Caco-2 (cell line): ENCODE measurements at places on chromosomes 1 and 21.

- DNase-seq, result no peak
These were observed 9.8 kb upstream of the IPO9 start for GRCh38 chr1:201818971-201819750.

DNA sequence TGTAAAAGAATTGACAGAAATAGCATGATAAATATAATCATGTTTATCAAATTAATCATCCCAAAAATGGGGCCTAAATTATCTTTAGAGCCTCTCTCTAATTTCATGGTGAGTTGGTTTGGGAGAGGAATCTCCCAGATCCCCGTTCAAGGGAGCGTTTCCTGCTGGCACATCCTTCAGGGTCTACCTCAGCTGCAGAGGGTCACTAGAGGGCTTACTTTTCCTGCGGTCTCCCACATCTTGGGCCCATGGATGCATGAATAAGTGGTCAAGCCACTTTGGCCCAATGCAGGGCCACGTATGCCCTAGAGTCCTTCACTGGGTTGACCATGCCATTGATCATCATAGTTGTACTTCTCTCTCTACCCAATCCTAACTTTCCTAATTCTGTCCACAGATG is 164.1 kb downstream of the USP25 start:
- no peak for DNase-seq

GRCh38 chr1:70143048-70143659 is 62.2 kb downstream of the LRRC40 start:
- no peak for DNase-seq

GRCh38 chr1:104856091-104856490 is 1106.4 kb downstream of the AMY1C start:
- no peak for DNase-seq

- no peak for DNase-seq
These were observed 8.4 kb upstream of the IL12RB2 start for GRCh38 chr1:67299296-67299695.

GRCh38 chr1:232667094-232667777 is 37.3 kb upstream of the SIPA1L2 start:
- DNase-seq, result no peak

DNA sequence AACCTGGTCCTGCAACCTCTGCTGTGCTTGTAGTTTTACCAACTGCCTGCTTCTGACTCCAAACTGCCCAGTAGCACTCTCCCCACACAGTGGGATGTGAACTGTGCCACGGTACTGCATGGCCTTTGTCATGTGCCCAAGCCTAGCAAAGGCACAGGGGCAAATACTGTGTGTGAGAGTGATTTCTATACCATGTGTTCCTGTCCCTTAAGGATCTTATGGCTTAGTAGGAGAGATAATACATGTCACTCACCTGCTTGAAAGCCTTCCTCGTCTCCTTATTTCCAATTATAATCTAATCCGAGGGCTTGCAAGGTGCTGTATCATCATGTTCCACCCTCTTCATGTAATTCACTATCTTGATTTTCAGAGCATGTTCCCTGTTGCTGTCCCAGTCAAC is 51.3 kb downstream of the UBE4B start:
- no peak for DNase-seq

DNA sequence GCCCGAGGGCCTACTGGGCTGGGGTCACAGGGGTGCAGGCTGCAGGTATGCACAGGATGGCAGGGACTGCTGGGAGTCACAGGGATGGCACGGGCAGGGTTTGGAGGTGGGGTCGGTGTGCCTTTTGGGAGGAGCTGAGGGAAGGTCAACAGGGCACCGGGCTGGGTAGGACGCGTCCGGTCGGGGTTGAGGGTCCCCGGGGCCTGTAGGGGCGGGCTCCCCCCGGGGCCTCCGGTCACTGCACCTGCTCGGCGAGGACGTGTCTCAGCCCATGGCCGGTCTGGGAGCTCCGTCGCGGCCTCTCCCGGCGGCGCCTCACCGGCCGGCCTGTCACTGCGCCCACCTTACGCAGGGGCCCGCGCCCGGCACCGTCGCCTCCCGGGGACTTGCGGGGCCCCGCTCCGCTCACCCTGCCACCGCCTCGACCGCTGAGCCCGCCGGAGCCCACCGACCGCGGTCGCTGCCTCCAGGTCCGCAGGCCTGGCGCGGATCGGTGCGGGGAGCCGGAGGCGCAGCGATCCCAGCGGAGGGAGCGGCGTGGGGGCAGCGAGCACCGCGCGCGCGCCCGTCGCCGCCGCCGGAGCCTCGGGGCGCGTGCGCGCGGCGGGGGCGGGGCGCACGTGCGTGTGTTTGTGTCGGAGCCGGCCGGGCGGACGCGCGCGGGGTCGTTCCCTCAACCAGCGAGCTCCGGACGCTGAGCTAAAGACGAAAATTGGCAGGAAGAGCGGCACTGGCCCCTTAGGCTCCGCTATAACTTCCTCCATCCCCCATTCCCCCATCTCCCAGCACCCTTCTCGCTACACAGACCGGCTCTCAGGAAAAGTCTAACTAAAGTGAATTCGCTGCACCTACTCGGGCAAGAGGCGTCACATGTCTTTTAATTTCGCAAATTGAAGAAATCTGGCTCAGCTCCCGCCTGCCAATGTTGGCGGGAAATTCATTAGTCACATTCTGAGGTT is at the start of gene AMIGO1:
TSS of gene AMIGO1 (minus strand) at position 552 of the 959 bp plus-strand sequence. CDS start 815 bp downstream, outside the sequence.
- DNase-seq, result no peak

GRCh38 chr1:10776190-10776905 is 20.1 kb downstream of the CASZ1 start:
- DNase-seq, result no peak

- no peak for DNase-seq
These were observed 22.1 kb upstream of the NPHP4 start for GRCh38 chr1:6014130-6014999.

DNA sequence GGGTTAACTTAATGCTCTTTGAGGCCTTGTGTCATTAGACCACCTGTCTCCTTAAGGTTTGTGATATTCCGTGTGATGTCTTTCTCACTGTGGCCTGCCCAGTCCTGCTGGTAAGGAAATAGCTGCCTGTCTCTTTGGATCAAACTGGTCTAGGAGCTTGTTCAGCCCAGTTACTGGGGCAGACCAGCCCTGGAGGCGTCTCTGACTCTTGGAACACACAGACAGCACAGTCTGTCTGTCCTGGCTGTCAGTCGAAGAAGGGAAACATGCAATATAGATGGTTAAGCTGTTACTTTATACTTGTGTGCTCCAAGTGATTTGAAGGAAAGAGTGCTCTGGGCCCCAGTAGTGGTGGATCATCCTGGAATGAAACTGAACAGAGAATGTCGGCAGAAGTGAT is 20.4 kb downstream of the PBX1 start:
- DNase-seq, result no peak

DNA sequence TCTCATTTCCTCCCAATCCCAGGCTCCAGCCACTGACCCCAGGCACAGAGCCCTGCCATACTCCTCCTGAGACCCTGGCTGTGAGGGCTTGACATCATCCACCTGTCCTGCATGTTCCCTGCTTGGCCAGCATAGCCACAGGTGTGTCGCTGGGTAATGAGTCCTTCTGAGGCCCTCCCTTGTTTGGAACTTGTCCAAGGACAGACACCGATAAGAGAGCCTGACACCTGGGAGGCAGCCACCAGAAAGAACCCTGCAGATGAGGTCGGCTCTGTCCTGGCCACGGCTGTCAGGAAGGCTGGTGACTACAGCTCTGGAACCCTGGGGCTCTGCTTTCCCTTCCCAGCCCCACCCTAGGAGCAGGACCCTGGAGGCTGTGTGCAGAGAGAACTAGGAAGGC is 34.6 kb downstream of the TMEM63A start:
- no peak for DNase-seq
